NCI-H1417 treated with DMSO at 0.1 percent for 48 hours (cell line): ENCODE measurements at places on chromosomes 1 and 21.

- no peak for DNase-seq
These were observed 712.1 kb downstream of the LTN1 start for GRCh38 chr21:28280611-28281010.

DNA sequence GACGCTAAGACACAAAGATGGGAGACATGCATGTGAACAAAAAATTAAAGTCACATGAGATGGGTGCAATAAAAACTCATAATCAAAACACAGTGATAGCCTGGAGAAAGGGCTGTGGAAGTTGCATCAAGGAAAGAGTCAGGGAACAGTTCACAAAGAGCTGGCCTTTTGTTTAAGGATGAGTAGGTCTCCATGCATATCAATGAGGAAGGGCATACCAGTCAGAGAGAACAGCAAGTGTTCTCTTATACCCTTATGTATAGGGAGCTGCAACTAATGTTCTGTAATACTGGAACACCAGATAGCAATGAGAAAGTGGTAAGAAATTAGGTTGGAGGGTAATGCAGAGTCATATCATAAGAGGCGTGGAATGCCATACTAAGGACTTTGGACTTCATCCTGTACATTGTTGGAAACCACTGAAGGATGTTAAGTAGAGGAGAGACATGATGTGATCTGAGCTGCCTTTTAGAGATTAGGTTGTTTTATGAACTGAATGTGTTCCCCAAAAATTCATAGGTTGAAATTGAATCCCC is 46.7 kb upstream of the SAMD13 start:
- no peak for DNase-seq

DNA sequence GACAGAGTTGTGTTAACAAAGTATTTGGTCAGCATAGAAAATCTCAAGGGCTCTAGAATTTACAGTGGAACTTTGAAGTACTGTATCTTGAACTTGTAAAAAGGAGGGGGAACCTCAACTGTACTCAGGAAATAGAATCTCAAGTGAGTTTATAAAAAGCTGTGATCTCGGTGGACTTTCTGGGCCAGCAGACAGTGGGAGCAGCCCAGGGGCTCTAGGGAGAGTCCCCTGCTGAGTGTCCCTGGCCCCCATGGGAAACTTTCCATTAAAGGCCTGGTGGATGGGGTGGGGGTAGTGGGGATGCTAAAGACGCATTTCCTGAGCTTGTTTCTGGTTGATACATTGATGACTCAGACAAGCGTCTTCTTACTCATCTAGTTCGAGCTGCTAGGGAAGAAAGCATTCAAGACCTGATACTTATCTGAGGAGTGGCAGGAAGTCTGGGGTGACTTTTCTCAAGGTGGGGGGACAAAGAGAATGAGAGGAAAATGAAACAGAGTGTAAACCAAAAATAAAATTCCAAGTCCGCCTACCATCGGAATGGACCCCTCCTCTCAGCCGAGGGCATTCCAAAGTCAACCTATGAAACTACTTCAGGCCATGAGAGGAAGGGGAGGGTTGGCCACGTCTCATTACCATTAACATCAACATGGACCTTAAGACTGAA is 65.5 kb downstream of the NID1 start:
- no peak for DNase-seq

- no peak for DNase-seq
These were observed 8.5 kb downstream of the CADM3 start for GRCh38 chr1:159179906-159180305.

DNA sequence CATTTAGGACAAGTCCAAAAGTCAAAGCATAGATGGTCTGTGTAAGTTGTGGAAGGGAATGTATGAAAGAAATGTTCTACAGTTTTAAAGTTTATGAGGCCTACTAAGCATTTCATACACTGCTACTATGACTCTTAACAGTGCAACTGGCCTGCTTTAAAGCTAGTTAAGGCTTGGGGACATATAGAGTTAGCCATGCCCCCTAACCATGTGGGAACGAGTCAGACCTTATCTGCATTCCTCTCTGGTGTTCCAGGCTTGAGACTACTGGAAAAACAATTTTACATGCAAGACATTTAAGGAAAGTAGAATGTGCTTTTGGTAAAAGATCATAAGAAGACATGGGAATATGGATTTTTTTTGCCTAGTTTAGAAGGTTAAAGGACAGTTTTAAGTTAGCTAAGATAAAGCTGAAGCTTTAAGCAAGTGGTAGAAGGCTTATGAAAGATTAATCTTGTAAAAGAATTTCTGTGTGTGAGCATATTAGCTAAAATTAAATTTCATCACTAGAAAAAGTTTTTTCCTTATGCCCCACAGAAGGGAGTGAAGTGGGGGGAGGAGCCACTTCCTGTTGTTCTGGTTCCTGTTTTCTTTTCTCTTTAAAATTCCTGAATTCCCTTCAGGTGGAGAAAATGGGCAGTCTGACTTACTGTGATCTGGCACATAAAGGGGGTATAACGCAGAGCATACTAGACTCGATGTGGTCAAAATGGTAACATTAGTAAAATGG is 8.9 kb upstream of the CD48 start:
- DNase-seq, result no peak
